MV-4-11 (cell line): ENCODE measurements at places on chromosomes 11 and 22.

DNA sequence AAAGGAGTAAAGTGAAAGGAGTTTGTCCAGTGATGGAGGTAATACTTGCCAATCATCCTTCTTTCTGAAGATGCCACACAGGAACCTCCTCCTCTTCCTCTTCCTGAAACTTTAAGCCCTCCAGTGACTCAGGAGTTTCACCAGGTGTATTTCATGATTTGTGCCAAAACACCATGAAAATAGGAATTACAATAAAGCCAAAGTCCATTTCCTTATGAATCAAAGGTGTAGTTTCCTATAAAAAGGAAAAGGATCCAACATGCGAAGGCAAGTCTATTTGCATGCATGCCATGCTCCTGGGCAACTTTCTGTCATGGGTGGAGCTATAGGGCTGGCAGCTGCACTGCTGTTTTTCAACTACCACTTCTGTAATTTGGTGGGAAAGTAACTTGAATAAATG, 9.8 kb upstream of the POU2AF1 start:
- no peak for DNase-seq

- no peak for DNase-seq
Measured at GRCh38 chr11:115280775-115281174, 223.4 kb downstream of the CADM1 start.

DNA sequence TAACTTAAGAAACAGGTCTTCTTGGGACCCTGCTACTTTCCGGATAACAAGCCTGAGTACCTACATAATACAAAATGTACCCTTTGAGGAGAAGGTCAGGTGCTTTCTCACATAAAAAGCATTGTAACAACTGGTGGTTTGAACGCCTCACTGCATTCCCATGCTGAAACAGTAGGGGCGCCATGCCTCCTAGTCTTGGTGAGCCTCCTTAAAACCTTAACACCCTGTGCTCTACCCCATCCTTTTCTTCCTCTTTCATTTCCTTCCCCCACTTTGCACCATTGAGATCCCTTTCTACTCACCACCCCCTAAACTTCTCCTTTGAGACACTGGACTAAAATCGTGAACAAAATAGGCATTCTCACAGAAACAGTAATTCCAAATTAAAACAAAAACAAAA, 729.3 kb downstream of the NTM start:
- peak; percentile 92 for DNase-seq

DNA sequence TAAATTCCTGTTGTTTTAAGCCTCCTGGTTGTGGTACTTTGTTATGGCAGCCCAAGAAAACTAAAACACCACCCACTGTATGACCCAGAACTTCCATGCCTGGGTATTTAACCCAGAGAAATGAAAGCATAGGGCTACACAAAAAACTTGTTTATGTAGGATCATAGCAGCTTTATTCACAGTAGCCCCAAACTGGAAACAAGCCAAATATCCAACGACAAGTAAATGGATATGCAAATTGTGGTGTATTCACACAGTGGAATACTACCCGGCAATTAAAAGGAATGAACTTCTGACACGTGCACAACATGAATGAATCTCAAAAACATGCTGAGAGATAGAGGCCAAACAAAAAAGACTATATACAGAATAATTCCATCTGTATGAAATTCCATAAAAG, 62.2 kb upstream of the NAV2 start:
- no peak for DNase-seq

DNA sequence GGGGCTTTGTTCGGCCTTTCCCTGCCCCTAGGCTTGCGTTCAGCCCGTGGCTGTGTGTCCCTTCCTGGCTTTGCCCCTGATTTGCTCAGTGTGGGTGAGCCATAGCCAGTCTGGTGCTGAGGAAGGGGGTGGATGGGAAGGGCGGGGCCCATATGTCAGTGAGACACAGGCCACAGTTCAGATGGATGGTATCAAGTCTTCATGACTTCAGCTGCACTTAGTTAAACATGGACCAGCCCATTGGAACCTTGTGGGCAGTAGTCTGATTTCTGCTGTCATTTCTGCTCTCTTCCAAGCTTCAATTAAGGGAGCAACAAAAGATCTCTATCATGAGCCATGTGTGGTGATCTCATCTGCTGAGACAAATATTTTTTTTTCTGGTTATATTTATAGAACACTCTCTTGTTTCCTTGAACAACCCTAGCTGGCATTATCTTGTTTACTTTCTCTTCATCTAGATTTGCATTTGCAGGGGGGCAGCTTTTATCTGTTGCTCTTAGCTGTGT, 21.6 kb upstream of the PEX26 start:
- DNase-seq = no peak

DNA sequence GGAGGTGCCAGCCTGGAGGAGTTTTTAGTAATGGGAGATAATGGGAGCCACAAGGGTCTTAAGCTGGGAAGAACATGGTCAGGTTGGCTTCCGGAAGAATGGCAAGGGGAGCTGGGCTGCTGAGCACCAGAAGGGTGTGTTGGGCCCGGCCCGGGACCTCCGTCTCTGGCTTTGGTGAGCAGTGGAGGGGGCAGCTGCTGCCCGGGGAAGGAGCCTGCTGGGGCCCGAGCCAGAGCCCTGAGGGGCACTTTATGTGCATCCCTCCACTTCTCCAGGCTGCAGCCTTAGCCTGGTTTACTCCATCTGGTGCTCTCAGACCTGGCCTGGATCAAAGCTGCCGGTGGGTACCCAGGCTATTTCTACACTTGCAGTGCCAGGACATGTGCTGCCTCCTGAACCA, 8.7 kb upstream of the NPAS4 start:
- DNase-seq = no peak

DNA sequence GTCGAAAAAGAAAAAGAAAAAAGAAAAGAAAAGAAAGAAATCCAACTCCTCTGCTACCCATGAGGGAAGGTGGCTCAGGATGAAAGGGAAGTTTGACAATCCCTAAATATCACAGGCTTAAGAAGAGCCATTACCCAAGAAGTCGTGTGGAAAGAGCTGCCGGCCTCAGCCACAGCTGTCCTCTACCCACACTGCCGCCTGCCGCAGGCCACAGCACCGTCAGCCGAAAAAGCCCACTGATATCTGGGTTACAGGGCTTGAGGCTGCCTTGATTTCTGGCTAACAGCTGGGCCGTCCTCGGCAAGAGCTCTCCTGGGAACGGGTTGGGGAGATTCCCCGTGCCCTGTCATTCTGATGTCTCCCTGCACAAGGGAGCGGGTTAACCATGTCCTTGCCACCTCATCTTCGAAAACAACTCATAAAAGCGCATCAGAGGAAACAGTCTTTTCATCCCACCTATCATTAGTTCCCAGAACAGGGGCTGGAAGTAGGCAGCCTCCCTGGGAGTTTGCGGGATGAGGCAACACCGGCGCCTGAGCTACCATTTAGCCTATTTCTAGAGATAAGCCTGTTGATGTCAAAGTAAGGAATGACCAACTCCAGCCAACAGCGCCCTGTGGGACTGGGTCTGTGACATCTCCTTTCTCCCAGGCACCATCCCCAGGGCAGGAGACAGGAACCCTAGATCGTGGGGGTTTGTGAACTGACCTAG, 21.8 kb upstream of the SNX32 start:
- DNase-seq = peak; percentile 74

- DNase-seq = no peak
Measured at GRCh38 chr11:89498845-89499448, 7.8 kb upstream of the NOX4 start.

GRCh38 chr11:76313271-76313670, 67.7 kb downstream of the THAP12 start:
- DNase-seq = peak; percentile 42

GRCh38 chr11:22302368-22302767, 35.8 kb upstream of the SLC17A6 start:
- DNase-seq = no peak

- DNase-seq = no peak
Measured at GRCh38 chr11:61974766-61975631, 7.6 kb upstream of the FTH1 start.

GRCh38 chr11:12682737-12683500, 8.7 kb downstream of the TEAD1 start:
- DNase-seq = no peak

- DNase-seq = no peak
Measured at GRCh38 chr11:19374151-19374569, 133.4 kb upstream of the E2F8 start.
